ENCODE measurements at places on chromosomes 5 and 9.
A peak's percentile ranks its signal among the peaks of the same experiment; 100 is the strongest.

DNA sequence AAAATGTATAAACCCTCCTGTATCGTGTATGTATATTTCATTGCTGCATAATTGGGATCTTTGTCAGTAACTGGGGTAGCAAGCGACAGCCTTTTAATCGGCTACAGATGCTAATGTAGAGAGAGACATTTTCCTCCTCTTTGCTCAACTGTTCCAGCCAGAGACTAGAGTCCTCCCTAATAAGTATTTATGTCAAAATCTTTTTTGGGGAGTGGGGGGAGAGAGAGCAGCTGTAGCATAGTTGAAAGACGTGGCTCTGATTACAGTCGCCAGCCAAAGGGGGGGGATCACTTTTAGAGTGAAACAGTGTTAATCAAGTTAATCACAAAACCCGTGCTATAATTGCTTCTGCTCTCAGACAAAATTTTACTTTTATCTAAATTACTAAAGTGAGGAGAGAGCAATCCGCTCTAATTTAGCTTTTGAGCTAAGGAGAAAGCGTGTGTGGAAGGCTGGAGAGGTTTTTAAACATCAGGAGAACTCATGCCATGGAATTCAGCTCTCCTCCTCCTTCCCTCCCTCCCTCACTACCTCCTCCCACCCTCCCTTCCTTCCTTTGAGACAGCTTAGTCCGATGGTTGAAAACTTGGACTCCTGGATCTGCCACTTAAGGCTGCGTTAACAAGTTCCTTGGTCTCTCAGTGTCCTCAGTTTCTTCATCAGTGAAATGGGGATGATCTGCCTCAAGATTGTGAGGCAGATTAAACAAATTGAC lies 87.3 kb upstream of the ZNF618 start:
- DNase-seq: no peak

GRCh38 chr5:95891499-95891898 lies 69.0 kb upstream of the GLRX start:
- no peak for DNase-seq

GRCh38 chr9:36818242-36818938 lies 215.7 kb downstream of the PAX5 start:
- no peak for DNase-seq

DNA sequence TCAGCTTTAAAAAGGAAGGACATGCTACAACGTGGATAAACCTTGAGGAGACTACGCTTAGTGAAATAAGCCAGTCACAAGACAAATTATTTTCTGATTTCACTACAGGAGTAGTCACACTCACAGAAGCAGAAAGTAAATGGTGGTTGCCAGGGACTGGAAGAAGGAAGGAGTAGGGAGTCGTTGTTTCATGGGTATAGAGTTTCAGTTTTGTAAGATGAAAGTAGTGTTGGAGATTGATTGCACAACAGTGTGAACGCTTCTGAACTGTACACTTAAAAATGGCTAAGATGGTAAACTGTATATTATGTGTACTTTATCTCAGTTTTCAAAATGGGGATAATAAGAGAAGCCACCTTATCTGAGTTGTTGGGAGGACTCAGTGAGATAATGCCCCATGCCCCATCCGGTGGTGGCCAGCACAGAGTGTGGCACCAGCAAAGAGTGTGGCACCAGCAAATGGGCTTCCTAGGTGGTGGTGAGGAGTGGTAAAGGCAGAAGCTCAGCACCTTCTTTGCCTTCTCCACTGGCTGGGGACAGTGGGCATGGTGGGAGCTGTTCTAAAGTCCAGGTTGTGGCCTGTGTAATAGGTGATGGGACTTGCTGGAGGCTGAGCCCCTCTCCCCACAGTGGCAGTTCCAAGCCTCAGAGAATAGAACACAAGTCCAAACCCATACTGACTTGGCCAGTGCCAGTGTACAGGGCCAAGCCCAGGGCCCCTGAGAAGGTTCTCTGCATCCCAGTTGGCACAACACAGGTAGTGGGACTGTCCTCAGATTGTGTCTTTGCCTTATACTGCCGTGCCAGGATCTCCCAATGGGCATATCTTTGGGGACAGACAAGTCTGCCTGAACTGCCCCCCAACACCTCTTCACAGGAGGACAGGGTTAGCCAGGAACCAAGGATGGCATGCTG lies 4.4 kb downstream of the SLC22A4 start:
- no peak for DNase-seq

DNA sequence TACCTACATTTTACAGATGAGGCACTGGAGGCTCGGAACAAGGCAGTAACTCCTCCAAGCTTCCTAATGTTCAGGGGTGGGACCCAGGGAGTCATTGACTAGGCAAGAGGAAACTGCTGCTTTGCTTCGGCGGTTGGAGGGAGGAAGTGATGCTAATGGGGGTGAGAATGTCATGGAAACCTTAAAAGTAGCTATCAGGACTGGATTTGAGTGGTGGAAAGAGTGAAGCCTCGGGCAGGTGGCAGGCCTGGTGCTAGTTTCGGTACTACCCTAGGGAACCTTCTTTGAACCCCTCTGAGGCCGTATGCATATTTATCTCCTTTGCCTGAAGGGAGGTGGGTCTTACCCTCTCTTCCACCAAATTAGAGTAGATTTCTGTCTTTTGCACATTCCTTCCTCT lies 1.6 kb downstream of the BSPRY start:
- no peak for DNase-seq

GRCh38 chr5:35047785-35048404 lies at the start of gene AGXT2:
AGXT2 (minus strand) TSS chr5:35047949; CDS start chr5:35047892, 57 bp downstream.
- DNase-seq: no peak

- DNase-seq: no peak
Measured at GRCh38 chr9:80485420-80486250, 913.9 kb downstream of the TLE4 start.

GRCh38 chr9:137112564-137113384 lies 1.8 kb downstream of the DPP7 start:
- DNase-seq: no peak

DNA sequence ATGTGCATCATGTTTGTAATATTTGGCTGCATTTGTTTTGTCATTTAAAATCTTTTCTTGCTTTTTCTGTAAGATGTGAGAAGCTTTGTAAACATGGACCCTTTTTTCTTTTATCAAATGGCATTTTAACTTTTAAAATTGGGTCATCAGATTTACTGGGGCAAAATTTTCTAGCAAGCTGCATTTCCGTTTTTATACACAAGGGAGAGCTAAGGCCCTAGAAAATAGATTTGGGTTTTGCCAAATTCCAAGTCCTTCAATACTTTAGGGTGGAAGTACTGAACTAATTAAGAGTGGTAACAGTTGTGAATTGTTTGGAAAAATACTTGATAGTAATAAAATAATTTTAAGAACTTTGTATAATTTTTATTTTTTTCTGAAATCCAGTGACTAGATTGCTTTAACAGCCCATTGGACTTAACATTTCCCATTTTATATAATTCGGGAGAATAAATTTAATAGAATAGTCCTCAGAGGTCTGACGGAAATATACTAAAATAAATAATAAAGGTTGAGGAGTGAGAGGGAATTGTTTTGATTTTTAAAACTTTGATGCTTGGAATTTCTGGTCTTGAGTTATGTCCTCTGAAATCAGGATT lies 117.4 kb downstream of the SMARCA2 start:
- DNase-seq: peak; percentile 3

GRCh38 chr9:134602547-134603362 lies 38.8 kb upstream of the COL5A1 start:
- DNase-seq: no peak

DNA sequence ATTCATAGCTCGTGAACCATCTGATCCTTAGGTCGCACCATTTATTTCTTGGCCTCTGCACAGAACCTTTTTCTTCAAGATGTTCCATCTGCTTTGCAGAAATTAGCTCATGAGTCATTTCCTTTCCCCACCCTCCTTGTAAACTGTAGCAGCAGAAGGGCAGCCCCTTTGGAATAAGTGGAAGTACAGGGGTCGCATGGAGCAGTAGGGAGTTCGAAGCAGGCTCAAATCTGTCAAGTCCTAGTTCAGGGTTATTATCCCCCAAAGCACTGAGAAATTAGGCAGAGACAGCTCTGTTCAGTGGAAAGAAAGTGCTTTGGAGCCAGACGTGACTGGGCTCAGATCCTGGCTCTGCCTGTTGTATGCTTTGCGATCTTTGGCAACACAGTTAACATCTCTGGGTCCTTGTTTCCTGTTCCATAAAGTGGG lies 84.2 kb downstream of the SGCD start:
- no peak for DNase-seq

GRCh38 chr9:28718226-28718625 lies 1144.9 kb upstream of the C9orf72 start:
- DNase-seq: no peak

DNA sequence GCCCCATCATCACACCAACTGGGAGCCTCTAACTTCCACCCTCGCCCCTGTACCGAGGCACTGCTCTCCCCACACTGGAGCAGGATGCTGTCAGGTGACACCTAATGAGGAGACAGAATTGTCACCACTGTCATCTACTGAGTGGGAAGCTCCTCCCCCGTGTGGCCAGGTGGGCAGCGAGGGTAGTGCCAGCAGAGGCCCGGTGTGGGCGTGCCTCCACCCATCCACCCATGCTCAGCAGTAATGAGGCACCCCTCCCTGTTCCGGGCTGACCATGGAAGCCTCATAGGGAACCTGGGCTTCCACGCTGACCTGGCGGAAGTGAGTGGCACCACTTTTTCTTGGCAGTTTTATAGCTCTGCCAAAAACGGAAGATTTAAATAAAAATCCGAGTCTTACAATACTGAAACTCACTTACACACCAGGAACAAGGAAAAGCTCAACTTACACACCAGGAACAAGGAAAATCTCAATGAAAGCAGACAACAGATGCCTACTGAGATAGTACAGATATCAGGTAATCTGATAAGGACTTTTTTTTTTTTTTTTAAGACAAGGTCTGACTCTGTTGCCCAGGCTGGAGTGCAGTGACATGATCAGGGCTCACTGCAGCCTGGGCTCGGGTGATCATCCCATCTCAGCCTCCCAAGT lies 30.6 kb upstream of the ASS1 start:
- no peak for DNase-seq

DNA sequence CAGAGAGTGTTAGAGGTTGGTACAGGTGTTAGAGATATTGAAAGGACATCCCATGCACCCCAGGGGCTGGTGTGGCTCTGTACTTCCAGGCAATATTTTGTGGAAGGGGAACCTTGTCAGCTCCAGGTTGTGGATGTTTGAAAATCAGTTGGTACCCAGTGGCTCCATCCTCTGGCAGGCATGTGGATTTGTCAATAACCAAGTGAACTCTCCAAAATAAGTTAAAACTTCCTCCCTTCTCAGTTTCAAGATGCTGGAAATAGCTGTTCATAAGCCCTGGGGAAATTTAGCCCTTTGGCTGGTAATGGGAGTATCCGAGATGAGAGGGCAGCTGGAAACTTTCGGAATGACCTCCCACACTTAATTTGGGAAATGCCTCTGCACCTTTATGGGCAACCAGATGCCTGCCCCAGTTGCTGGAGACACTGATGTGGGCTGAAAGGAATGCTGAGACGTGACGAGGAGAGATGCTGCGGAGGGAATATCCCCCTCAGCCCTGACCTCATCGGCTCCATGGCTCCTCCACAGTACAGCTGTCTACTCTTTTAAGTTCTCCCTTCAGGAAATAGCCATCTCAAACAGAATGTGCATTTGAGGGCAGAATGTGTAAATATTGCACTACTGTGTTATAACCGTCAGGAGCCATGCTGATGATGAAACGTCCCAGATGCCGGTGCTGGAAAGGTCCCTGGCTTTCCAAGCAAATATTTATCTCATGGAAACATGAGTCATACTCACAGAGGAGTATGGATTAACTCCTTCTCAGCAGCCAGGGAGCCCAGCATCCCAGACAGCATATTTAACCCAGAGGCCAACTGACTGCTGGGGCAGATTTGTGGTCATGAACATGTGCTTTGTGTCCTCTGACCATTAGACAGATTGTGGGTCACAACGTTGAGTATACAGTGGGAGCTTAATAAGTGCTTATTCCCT lies 29.5 kb downstream of the TGFBI start:
- no peak for DNase-seq

DNA sequence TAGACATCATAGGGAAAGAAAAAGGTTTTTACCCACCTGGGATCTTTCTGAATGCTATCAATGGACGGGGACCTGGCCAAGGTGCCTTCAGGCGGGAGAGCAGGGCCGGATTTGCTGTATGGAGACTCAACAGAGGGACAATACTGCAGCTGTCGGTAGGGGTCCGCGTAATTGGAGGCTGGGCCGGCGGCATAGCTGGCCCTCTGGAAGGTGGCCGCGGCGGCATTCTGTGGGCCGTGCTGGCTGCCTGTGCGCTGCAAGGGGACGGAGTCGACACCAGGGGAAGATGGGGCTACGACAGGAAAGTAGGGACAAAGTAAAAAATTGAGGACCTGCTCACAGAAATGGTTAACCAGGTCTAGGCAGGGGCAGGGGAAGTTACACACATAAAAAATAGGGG lies 557.9 kb downstream of the CTNND2 start:
- no peak for DNase-seq

GRCh38 chr5:111859031-111859430 lies 102.0 kb upstream of the NREP start:
- no peak for DNase-seq

DNA sequence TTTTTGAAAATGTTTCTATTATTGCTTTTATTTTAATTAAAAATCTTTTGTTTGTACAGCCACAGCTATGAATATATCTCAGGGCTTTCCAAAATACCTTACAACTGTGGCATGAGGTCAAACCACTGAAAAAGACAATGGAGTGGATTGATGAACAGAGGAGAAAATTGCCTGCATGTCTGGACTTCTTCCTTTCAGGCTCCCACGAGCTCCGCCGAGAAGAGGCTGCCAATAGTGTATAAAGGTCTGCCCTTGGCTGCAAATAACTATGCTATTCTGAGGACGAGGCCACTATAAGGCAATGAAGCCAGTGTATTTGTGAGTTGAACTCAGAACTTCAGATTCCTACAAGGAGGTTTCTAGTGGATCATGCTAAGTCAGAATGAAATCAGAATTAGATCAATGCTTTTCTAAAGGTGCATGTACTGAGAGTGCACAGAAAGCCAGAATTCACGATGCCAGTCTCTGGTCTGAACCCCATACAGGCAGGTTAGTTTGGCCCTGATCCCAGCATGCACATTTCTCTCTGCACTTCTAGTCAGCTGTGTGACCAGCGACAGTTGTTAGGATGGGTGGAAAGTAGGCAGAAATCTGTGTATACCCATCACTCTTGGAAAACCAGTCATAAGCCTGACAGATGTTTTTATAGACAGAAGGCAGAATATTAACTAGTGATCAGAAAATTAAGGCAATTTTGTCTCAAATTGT lies 42.7 kb upstream of the PLPP1 start:
- no peak for DNase-seq

- no peak for DNase-seq
Measured at GRCh38 chr5:105807290-105807689, 1863.4 kb downstream of the EFNA5 start.

DNA sequence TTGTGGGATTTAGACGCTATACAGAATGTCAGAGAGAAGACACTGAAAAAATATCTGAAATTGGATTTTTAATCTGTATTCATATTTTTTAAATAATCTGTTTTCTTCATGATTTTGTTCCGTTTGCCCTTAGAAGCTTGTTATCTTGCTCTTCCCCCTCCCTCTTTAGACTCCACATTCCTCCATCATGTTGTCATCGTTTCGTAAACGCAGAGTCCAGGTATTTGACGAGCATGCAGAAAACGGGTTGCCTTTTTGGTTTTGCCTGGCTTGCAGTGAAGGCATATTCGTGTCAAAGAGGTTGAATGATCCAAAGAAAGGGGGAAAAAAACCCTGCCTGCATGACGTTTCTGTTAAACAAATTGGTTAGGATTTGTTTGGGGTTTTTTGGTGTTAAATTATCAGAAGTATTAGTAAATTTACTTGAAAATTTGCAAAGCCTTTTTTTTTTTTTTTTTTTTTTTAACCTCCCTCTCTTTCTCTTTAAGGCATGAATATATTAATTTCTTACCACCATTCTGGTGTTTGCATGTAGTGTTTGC lies 2.9 kb downstream of the SPTAN1 start:
- DNase-seq: no peak

GRCh38 chr5:10702911-10703491 lies 58.0 kb downstream of the DAP start:
- no peak for DNase-seq

Measured in NCI-H526 treated with DMSO at 0.1 percent for 48 hours (cell line).